Activated CD4-positive, alpha-beta T cell treated with anti-CD3 and anti-CD28 coated beads, Interleukin-2, amount 10 ng/mL, durations not matched to agents 7 days and 5 days (primary cell): ENCODE measurements at places on chromosomes 6 and 20. TPM values are rescaled to one million over a fixed set of nuclear protein-coding genes. Genes with fewer than 3 reads are reported as not detected.

The SMLR1 gene
- total RNA-seq: not detected

The SUMO4 gene
- 10.2 TPM for total RNA-seq

DNA sequence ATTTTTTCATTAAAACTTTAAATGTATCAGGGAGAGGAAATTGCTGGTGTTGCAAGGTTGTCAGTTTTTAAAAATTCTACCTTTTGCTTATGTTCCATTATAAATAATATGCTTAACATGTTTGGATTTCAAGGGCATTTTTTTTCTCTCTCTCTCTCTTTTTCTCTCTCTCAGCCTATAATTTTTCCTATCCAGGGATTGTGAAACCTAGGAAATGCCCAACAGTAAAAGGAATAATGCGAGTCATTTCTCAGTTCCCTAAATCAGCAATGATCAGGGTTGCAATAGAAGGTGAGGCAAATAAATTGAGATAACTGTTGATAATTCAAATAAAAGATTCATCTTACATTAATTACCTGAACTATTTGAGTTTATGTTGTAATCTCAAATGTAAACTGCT is 53.2 kb upstream of the IFNGR1 start:
- peaks cover 1% of the 10 kb centered on the region for H3K4me1 ChIP-seq
- no peak overlapping the region for H3K27ac ChIP-seq
- no peak for DNase-seq
- H3K27me3 ChIP-seq: peaks cover 12% of the 10 kb centered on the region
- no peak overlapping the region for H3K4me3 ChIP-seq

GRCh38 chr6:160101277-160102205 is 20.1 kb upstream of the SLC22A1 start:
- peaks cover 46% of the 10 kb centered on the region for H3K36me3 ChIP-seq
- no peaks in the 10 kb centered on the region for H3K27me3 ChIP-seq
- H3K27ac ChIP-seq: peak overlapping the region; percentile 71
- no peak for DNase-seq
- peaks cover 20% of the 10 kb centered on the region for H3K4me1 ChIP-seq

DNA sequence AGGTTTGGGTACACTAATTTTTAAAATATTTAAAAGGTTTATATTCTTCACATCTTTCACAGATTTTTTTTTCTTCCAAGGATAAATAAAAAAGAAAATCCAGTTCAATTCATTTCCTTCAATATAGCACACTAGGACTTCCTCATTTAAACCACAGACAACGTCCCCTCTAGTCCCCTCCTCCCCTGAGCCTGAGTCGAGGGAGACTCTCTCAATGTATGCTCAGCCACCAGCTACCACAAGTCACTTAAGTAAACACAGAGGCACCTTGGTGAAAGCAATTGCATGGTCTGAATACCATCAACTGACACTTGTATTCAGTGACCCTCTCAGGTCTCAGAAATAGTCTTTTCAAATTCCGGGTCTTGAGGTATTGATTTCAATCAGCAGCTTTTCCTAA is 88.6 kb downstream of the SIM1 start:
- H3K36me3 ChIP-seq: no peaks in the 10 kb centered on the region
- no peak overlapping the region for H3K4me3 ChIP-seq
- DNase-seq: no peak
- peaks cover 4% of the 10 kb centered on the region for H3K27me3 ChIP-seq
- no peak overlapping the region for H3K27ac ChIP-seq
- no peaks in the 10 kb centered on the region for H3K4me1 ChIP-seq

GRCh38 chr6:89360415-89360999 is 8.0 kb upstream of the UBE2J1 start:
- peaks cover 2% of the 10 kb centered on the region for H3K36me3 ChIP-seq
- no peak for DNase-seq
- H3K4me1 ChIP-seq: peaks cover 64% of the 10 kb centered on the region
- no peak overlapping the region for H3K27ac ChIP-seq
- H3K4me3 ChIP-seq: no peak overlapping the region

- peaks cover 2% of the 10 kb centered on the region for H3K4me1 ChIP-seq
- H3K27me3 ChIP-seq: peaks cover 1% of the 10 kb centered on the region
- no peak overlapping the region for H3K27ac ChIP-seq
- no peaks in the 10 kb centered on the region for H3K36me3 ChIP-seq
These were observed 6.0 kb upstream of the HSF2 start for GRCh38 chr6:122393351-122393896.

DNA sequence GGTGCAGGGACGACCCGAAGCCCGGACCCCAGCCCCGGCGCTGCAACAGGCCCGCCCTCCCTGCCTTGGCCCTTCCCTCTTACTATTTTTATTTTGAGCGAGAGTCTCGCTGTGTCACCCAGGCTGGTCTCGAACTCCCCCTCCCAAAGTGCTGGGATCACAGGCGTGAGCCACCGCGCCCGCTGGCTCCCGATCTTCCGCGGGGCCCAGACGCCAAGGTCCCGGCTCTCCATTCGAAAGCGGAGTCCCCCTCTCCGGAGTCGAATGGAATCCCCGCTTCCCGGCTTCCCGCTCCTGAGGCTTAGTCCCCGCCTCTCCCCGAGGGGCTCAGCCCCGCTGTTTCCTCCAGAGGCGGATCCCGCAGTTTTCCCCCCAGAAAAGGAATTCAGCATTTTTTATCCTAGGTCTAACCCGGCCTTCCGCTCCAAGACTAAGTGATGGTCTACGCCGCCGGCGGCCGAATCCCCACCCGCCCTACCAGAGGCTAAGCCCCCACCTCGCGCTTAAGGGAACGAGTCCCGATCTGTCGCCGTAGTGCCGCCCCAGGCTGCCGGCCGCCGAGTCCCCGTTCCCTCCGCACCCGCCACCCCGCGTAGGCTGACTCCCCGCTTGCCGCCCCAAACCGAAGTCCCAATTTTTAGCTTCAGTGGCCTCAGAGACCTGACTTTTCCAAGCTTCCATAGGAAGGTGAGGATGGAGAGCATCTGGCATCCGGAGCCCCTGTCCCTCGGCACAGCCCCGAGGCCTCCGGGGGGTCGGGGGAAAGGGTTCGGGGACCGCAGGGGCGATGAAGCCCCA is 11.5 kb upstream of the TMC2 start:
- H3K4me3 ChIP-seq: peak overlapping the region; percentile 81
- peaks cover 3% of the 10 kb centered on the region for H3K27me3 ChIP-seq
- H3K36me3 ChIP-seq: no peaks in the 10 kb centered on the region
- DNase-seq: peak; percentile 33
- peaks cover 29% of the 10 kb centered on the region for H3K4me1 ChIP-seq

DNA sequence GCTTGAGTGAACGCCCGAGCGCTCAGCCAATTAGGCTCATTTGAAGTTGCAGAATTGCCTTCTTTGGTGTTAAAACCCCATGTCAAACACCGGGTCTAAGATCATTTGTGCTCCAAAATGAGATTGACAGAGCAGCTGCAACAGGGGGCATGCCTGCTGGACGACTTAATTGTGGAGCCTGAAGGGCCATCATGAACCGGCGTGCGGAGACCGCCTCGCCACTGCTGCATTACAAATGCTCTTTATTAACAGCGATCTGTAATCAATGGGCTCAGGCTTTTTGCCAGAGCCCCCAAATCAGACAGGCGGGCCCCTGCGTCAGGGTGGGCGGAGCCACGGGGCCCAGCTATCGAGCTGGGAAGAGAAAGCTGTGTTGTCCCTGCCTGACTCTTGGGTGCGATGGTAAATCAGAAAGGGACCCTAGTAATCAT is 183.2 kb downstream of the SIM1 start:
- no peak overlapping the region for H3K4me3 ChIP-seq
- peaks cover 5% of the 10 kb centered on the region for H3K27me3 ChIP-seq
- DNase-seq: no peak
- H3K36me3 ChIP-seq: no peaks in the 10 kb centered on the region
- no peaks in the 10 kb centered on the region for H3K4me1 ChIP-seq
